ENCODE measurements at places on chromosomes 11 and 22.

- DNase-seq = no peak
Measured at GRCh38 chr11:106879029-106879428, 139.2 kb downstream of the GUCY1A2 start.

DNA sequence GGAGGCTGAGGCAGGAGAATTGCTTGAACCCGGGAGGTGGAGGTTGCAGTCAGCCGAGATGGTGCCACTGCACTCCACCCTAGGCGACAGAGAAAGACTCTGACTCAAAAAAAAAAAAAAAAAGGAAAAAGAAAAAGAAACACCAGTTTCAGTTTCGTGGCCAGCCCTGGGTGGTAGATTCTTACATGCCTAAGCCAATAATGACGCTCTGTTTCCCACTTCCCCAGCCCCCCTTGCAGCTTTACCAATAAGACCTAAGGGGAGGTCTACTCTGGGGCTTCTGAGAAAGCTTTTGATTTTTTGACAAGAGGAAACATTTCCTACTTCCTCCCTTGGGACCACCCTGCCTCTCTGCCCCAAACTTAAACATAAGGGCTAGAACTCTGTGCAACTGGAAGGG is 30.0 kb upstream of the PTPRJ start:
- DNase-seq = peak; percentile 38

DNA sequence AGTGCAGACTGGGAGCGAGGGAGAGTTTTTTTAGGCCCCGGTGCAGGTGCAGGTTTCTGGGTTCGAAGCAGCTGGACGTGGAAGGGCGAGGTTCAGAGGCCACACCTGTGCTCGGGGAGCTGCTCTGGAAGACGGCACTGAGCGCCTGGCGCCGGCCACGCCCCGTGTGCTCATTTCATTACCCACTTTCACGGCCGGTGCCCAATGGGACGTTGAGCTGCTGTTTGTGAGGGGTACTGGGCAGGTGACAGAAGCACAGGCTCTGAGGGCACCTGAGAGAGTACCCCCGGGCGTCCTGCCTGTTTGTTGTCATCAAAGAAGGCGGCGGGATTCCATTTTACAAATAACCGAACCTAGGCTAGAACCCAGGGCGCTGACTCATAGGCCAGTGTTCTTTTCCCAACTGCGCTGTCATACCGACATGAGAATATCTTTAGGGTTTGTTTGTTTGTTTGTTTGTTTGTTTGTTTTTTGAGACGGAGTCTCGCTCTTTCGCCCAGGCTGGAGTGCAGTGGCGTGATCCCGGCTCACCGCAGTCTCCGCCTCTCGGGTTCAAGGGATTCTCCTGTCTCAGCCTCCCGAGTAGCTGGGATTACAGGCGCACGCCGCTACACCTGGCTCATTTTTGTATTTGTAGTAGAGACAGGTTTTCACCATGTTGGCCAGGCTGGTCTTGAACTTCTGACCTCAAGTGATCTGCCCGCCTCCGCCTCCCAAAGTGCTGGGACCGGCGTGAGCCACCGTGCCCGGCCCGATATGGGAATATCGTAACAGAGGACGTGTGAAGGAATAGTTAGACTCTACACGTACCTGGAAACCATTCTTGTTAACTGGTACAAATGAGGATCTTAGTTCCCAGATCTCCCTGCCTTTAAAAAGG is 16.6 kb upstream of the SPTBN2 start:
- DNase-seq = peak; percentile 37

DNA sequence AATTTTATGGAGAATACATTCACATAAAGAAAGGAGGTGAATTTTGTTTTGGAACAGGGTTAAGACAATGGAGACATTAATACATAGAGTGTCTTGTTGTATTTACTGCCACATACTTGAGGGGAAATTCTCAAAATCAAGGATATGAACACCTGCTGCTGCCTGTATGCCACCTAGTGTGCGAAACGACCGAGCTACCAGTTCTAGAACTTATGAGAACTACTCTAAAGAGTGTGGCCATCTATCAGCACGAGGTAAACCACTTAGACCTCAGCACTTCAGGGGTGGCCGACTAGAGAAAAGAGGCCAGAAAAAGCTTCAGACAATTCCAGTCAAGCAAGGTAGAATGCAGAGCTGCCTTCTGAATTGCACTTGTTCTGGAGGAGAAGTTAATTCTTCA is 1.5 kb upstream of the AGBL2 start:
- DNase-seq = no peak

- DNase-seq = no peak
Measured at GRCh38 chr11:101482556-101483124, 101.2 kb downstream of the TRPC6 start.

- no peak for DNase-seq
Measured at GRCh38 chr11:22151649-22152197, 41.2 kb upstream of the ANO5 start.

- DNase-seq = no peak
Measured at GRCh38 chr11:61609980-61610366, 29.1 kb upstream of the SYT7 start.

DNA sequence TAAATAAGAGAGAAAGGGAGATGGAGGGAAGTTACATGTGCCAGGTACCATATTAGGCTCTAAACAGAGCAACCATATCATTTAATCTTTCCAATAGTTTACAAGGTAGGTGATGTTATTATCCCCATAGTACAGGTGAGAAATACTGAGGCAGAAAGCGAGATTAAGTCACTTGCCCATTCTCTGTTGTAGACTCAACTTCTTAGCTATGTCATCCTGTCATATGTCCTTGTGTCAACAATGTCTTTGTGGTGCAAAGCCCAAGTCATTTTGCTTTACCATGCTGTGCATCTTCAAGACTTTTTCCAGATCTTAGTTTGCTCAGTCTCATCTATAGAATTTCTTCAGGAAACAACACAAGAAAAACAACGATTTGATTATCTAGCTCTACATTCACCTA is 205.0 kb upstream of the E2F8 start:
- no peak for DNase-seq

DNA sequence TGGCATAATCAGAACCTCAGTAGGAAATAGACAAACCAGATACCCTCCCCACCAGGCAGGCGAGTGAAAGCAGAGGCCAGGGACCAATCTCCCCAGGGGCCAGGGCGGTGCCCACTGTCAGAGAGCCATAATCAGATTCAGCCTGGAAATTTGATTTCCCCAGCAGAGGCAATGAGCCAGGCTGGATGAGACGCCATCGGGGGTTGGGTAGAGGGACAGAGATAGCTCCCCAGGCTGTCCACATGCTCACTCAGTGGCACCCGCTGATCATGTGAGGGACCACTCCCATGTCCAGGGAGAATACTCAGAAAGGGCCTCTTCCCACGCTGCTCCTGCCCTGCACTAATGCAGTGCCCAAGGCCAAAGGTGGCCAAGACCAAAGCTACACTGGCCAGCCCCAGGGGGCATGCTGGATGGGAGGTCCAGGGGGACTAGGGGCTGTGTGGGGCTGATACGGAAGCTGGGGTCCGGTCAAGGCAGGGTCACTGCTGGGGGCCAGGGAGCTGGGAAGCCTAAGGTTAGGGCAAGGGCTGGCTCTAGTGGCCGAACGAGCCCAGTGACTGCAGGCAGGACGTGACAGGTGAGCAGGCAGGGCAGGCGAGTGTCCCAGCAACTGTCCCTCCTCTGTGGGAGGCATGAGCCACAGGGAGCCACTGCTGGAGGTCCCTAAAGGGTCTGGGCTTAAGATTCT is 19.8 kb downstream of the ARVCF start:
- no peak for DNase-seq

- DNase-seq = no peak
Measured at GRCh38 chr11:101133190-101133589, 3.6 kb upstream of the PGR start.

DNA sequence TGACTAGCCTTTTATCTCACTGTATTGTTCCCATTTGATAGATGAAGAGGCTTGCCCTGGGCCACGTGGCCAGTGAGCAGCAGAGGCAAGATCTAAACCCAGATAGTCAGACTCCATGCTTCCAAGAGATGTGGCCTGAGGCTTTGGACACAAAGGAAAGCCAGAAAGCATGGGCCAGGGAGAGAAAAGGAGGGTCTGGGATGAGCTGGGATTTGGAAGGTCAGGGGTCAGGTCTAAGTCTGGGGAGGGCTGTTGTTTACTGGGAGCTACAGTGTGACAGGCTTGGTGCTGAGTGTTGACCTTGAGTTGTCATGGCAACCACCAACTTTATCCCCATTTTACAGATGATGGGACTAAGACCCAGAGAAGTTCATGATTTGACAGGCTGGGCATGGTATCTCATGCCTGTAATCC is 2.1 kb downstream of the SLC35E4 start:
- DNase-seq = no peak

DNA sequence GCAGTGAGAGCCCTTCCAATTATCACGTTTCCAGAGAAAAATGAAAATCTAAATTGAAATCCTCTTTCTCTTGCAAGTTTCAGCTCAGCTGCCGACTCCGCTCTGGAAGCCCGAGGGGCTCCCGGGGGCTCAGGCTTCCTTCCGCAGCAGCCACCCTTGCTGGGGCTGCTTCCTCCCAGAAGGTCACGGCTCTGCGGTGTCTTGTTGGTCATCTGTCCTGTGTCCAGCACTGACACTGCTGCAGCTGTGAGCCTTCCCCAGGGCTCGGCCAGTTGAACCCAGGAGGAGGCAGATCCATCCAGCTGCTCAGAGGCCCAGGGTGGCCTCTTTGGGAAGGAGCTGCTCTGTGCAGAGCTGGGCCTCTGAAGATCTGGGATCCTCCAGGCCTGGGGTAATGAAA is 1337.2 kb downstream of the TBC1D22A start:
- no peak for DNase-seq

DNA sequence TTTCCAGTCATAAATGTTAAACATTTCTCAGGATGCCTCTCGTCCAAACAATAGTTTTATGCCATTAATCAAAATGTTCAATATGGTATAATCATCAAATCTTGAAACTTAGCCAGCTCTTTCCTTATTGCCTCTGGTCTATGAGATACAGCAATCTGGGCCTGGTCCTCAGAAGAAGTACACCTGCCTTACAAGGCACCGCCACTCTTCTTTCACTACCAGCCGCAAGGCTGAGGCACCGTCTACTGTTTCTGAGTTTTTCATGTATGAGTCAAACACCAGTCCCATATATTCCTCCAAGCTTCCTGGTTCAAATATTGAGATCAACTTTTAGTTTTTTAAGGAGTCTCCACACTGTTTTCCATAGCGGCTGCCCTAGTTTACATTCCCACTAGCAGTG is 600.6 kb upstream of the FAT3 start:
- DNase-seq = no peak

GRCh38 chr22:36595940-36596339 is 67.0 kb upstream of the EIF3D start:
- no peak for DNase-seq

DNA sequence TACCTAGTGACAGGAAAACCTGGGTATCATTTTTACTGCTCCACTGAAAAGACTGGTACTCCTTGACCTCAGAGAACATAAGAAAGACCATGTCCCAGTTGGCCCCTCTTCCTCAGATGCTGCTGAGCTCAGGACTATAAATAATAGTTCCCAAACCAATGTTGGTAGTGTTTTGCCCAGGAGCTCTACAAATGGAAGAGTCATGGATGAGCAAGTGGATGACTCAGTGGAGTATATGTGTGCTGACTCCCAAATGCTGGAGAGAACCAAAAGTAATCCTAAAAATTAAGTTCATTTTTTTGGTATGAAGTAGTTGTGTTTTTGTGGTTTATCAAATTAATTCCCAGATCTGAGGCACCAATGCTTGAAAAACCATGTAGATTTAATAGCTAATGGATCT is 482.0 kb downstream of the KCNA4 start:
- no peak for DNase-seq

GRCh38 chr11:41237382-41237781 is 222.1 kb downstream of the LRRC4C start:
- DNase-seq = no peak

- DNase-seq = no peak
Measured at GRCh38 chr11:128235958-128236357, 351.4 kb downstream of the ETS1 start.

DNA sequence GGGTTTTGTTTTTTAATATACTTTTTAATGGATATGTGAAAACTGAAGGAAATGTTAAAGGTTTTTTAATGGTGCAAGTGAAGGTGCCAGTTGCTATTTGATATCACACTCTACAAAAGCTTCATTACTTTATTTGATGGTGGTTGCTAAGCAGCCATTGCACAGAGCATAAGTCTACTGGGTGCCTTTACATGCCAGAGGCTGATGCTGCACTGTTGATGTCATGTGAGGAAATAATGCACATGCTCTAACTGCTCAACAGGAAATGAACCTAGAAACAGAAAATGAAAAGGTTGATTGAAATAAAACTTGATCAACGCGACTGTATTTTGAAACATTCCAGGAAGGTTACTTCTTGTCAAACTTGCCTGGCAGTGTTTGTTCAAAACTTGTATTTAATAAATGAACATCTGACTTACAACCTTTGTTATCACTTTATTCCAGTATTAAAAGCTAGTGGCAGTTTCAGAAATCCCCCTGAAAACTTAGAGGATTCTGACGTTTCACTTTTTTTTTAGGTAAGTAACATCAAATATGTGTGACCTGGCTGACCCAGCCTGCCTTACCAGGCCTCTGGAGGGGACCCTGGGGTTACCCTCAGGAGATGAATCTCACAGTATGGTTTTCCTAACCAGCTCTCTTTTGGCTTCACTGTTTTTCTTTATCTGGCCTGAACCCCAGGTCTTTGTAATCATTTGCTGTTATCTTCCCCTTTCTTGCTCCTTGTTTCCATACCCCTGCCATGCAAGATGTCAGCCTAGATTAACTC is 2.4 kb upstream of the ATP5MG start:
- peak; percentile 53 for DNase-seq

DNA sequence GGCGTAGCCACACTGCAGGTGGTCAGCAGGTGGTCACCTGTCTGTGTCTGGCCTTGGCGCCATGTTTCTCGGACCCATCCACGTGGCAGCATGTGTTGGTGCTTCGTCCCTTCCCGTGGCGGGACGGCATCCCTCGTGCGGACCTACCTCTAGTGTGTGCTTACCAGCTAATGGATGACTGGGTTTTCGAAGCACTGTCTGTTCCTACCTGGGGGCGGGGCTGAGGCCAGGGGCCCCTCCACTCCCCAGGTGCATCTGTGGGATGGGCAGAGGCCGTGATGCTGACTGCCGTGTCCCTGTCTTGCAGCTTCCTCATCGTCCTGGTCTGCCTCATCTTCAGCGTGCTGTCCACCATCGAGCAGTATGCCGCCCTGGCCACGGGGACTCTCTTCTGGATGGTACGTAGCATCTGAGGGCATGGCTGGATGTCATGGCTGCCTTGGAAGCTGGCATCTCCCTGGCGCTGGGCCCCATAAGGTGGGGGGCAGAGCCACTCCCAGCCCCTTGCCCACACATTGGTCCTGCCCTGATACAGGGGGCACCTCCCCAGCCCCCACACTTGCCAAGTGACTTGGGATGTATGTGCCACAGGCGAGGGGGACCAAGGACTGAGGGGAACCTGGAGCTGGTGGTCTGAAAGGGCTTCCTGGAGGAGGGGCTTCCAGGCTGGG is 82.9 kb downstream of the KCNQ1 start:
- no peak for DNase-seq

- no peak for DNase-seq
Measured at GRCh38 chr11:95652002-95652472, 137.5 kb downstream of the FAM76B start.

DNA sequence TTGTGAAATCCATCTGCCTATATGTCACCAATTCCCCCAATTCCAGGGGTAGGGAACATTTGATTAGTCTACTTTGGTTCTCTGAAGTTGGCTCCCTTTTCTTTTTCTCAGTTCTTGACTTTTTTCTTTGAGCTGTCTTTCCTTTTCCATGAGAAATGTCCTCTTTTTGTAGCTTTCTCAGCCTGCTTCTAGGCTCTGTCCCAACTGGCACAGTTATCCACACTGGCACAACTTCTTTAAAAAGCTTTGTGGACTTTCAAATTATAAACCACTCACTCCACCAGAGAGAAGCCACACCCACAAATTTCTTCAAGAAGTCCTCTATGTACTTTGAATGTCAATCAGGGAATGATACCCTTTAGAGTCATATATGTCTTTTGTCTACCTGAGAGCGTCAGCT is 100.5 kb downstream of the TTC17 start:
- DNase-seq = no peak
